ENCODE measurements at places on chromosomes 13 and 19.

DNA sequence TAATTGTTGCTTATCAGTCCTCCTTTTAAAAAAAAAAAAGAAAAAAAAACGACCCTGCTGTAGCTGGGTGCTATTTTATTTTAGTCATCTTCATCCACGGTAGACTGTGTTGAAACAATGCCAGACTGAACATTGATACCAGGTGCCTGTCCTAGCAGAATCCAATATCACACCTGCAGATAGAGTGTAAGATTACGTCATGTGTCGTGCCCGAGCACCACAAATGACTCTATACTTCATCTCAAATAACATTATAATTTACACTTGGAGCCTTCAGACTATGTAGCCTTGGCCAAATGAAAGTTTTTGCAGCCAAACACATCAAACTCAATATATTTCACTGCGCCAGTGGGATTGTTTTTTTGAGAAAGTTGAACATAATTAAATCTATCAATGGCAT lies 410.6 kb downstream of the FGF9 start:
- DNase-seq = no peak

DNA sequence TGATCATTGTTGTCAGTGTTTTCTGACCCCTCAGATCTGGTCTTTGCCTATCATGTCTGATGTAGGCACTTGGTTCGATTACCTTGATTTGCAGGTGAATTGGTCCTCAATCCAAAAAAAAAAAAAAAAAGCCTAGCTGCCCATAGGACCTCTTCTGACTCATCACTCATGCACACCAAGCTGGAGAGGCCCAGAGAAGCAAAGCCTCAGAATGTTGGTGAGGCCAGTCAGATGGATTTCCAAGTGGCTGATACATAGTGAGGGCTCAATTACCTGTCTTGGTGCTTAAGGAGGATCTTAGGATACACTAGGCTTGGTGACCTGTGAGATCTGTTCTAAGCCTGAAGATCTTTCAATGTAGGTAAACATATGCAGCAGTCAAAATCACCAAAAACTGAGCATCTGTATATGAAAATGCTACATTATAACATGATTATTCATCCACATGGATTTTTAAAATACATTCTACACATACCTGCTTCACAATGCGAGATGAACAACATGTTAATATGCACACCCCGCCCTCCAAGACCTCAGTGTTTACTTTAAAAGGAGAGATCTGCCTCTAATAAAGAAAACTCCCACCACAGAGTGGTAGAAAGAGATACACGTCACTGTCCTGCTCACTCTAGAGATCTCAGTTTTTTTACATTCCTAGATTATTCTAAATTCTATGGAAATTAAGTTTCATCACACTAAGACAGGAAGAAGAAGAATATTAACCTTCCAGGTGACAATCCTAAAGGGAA lies 79.9 kb upstream of the RAP2A start:
- DNase-seq = no peak

DNA sequence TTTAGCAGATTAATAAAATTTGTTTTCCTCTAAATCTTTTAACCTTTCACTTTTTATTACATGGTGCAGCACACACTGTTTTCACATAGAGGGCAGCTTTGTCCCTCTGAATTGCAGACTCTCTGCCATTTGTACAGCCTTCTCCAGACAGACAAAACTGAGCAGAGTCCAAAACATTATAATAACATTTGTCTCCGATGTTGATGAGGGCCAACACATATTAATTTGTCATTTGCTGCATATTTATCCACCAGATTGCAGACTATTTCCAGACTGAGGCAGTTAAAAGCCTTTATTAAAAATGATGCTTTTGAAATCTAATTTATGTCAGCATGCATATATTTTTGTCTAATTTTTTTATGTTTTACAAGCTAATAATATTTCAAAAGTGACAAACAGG lies 1251.9 kb upstream of the SLC10A2 start:
- DNase-seq = no peak

DNA sequence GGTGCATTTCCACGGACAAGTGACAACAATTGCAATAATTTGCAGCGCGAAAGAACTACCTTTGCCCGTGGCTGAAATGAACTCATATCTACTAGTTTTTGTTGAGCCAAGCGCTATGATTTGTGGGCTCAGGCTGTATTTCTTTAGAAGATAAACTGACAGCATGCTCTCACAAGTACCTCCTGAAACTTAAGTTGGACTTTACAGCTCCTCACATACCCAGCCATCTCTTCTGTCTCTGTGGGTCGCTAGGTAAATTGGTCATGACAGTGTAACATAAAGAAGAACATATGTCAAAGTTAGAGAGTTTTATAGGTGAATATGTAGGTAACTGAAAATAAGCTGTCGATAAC lies 839 bp downstream of the COG6 start:
- DNase-seq = no peak

DNA sequence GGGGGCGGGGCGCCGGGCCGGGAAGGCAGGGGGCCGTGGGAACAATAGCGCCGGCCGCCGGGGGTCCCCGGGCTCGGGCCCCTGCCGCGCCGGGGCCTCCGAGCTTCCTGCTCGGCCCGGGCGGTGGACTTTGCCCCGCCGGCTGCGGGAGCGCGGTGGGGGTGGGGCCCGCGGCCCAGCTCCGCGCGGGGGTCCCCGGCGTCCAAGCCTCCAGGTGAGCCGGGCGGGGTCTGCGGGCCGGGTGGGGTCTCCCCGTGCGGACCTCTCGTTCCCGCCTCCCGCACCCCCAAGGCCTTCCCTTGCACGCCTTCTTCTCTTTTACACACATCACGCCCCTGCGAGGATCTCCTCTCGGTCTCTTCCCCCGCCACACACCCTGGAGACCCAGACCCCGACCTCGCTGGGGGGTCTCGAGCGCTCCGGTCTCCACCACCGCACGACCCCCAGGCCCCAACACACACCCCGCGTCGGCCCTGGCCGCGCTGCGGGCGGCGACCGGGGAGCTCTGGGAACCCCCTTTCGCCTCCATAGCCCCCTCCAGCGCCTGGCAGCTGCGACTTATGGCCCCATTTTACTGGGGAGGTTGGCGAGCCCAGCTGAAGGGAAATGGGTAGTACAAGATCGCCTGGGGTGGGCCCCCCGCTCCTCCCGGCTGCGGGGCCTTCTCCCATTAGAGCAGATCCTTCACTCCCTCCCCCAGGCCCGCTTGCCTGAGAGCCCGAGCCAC lies 711 bp downstream of the CAMSAP3 start:
- DNase-seq = no peak

DNA sequence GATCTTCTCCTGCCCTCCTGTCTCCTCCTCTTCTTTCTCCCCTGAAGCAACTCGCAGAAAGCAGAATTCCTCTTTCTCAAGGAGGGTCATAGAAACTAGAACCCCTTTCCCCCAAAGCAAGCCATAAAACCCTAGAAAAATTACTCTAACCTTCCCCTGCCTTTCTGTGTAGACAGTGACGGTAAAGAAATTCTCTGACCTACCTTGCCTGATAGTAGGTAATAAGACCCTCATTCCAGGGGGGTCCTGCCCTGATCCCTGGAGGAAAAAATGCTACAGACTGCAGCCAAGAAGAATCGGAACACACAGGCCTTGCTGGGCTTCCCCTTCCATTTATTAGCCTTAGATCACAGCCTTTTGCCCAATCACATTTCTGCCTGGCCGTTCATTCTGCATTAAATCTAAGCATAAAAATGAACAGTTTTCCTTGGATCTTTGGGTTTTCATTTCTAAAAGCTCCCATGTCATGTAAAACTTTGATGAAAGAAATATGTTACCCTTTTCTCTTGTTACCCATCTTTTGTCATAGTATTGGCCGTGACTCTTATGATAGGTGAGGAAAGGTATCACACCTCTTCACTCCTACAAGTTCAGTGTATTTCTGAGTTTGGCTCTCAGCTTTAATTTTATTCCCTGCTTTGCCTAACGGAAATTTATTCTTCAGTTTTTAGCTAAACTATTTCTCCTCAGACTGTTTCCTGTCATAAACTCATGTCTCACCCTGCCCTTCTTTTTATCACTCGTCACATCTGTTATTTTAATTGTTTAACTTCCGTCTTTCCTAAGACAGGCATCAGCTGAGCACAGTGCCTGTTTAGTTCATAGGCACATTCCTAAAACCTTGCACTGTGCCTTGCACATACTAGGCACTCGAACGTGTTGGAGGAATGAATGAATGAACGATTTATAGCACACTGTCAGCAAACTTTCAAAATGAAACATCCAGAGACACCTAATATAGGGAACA lies 20.4 kb upstream of the CPB2 start:
- DNase-seq = peak; percentile 97

DNA sequence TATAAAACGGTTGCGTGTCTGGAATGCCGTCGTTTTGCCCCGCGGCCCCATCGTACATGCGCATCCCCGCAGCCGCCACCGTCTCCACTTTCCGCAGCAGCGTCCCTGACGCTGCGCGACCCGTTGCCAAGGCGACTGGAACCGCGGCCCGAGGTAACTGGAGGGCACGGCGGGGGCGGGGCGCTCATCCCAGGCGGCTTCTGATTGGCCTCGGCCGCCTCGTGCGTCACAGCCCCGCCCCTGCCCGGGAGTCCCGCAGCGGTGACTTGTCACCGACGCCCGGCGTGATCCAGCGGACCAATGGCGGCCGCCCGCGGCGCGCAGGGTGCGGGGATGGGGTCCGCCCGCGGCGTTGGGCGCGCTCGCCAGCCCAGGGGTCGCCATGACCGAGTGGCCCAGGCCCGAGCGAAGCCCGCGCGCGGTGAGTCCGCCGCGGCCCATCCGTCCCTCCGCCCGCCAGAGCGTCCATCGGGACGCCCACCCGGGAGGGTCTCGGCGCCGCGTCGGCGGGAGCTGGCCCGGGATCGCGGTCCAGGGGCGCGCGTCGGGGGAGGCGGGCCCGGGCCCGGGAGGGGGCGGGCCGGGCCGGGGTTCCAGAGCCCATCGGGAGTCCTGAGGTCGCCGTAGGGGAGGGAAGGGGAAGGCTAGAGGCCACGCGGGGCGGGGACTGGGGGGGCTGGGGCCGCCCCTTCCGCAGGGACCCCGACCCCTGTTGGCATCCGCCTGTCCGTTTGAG lies at the start of gene ZSCAN1:
ZSCAN1 (plus strand) TSS at position 285 of the 736 bp plus-strand sequence. CDS start 3,812 bp downstream, outside the sequence.
- DNase-seq = no peak

DNA sequence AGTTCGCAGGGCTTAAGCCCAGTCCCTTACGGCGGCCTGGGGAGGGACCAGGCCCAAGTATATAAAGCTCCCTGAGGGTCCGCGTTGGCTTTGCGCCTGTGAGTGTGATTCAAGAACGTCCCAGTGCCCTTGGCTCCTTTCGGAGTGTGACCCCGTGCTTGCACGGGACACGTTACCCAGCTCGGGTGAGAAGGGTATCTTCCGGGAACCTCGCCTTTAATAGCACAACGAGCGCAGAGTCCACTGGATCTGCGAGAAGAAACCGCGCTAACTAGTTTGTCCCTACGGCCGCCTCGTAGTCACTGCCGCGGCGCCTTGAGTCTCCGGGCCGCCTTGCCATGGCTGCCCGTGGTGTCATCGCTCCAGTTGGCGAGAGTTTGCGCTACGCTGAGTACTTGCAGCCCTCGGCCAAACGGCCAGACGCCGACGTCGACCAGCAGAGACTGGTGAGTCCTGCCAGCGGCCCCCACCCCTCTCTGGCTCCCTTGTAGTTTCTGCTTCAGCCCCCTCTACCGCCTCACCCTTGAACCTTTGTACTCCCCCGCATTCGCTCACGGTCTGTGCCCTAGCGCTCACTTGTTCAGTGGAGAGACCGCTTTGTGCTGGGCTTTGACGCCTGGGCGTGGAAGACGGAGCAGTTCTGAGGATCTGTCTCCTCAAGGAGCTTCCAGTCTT lies at the start of gene DNAJC15:
DNAJC15 (plus strand) TSS at position 298 of the 675 bp plus-strand sequence; CDS start at position 339, 41 bp downstream.
- no peak for DNase-seq

DNA sequence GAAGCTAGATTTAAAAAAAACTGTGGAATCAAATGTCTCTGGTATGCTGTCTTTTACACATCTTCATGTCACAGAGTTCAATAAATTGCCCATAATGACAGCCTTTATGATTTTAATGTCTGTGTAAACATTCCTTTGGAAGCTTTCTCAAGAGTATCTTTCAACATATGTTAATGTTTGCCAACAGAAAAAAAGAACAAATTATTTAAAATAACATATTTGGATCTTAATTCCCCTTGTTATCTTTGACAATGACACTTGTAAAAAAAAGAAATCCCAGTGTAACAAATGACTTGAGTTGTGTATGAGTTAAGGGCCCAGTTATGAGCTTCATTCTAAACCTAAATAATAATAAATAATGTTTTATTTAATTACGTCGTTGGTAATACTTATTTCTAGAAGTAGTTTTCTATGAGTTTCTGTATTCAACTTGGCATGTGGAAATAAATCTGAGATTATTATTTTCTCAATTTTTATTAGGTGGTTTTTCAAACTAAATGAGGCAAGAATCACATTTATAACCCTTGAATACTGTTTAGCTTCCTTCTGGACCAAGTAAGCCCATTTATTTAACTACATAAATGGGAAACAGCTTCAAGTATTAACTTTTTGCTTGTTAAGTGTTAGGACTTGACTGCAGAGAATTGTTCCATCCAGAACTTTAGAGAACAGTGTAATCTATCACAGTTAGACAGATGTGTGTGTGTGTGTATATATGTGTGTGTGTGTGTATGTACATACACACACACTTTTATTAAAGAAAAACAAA lies 182.1 kb downstream of the POSTN start:
- no peak for DNase-seq

DNA sequence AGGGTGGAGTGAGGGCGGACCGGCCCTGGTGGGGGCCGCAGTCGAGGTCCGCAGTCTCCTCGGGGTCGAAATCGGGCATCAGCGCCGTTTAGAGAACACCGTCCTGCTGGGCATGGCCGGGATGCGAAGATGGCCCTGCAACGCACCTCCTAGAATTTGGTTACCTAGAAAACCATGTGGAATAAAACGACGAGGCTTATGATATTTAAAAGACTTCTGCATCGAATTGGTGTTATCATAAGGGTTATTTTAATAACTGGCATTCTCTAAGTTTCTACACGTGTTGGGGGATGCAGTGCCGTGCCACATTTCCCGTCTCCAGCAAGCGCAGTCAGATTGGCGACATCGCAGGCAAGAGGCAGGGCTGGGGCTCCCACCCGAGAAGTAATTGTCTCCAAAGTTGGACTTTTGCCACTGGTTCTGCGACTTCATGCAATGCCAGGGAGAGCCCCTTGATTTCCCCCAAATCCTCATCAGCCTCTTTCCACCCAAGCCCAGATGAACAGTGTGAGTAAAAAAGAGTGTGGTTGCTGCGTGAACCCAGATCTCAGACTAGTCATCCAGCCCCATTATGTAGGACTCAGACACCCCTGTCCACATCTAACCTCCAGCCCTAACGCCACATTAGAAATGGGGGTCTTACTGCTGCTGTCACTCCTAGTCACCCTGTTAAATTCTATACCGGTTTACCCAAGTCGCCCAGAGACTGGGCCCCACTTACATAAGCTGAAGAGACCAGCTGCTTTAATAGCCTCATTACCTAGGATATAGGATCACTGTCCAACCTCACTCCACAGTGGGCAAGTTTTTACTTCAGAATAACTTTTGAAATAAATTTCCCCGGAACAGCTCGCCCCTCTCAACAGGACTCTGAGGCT lies 571 bp upstream of the DHRS12 start:
- no peak for DNase-seq
